ENCODE measurements at places on chromosomes 1 and 21. TPM values are rescaled to one million over a fixed set of nuclear protein-coding genes. Genes with fewer than 3 reads are reported as not detected.

DNA sequence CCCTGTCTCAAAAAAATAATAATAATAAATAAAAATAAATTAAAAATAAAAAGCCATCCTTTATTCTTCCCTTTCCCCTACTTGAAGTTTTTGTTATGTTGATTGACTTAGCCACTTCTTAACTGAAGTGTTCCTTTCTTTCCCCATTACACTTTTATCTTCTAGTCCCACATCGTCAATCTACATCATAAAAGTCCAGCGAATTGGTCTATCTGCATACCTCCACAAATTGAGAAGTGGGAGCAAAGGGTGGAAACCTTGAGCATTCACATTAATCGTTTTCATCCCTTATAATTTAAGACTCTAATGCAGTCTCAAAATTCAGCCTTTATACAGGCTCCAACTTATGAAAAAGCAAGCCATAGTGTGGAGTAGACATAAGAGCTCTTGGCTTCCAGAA lies 6.5 kb upstream of the ZYG11A start:
- no peak for DNase-seq

PADI2 gene
- 6.8 TPM for polyA plus RNA-seq

DNA sequence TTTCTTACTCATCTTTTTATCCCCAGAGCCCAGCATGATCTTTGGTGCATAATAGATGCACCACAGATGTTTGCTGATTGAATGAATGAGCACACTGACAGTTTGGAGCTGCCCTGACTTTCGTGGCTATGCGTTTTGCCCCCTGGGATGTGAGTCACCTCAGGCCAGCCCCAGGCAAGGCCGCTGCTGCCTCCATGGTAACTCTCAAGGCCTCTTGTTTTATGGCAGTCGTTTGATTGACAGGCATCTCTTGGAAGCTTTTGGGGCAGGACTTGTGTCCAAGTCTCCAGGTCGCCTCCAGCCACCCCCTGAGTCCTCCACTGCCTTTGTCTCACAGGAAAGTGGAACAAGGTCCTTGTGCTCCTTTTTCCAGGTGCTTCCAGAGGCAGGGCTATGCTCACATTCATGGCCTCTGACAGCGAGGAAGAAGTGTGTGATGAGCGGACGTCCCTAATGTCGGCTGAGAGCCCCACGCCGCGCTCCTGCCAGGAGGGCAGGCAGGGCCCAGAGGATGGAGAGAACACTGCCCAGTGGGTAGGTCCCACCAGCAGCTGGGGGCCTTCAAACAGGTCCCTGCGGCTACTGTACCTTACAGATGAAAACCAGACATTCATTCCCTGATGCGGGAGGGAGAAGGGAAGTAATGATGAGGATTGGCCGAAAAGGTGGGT lies 11.2 kb downstream of the PSEN2 start:
- DNase-seq, result no peak

GRCh38 chr1:220983877-220984635 lies 104.8 kb downstream of the HLX start:
- no peak for DNase-seq

GRCh38 chr1:200162258-200162657 lies 134.7 kb downstream of the NR5A2 start:
- DNase-seq, result no peak

DNA sequence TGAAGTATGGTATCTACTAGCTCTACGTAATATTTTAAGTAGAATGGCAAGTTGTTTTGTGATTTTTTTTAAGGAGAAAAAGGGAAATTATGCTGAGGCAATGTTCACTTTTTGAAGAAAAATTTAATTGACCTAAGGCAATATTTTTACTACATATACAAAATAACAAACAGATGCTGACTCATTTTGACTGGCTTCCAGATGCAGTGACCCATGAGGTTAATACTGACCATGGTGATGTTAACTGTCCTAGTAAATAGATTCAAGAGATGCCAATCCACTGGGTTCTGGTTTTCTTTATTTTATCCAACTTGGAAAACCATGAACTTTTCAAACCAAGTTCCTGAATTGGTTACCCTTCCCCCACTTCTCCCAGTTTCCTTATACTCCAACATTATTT lies 154.9 kb downstream of the CRB1 start:
- DNase-seq, result no peak

Data from hepatocyte (in vitro differentiated cells).